ENCODE measurements at places on chromosomes 3 and 15.
A peak's percentile ranks its signal among the peaks of the same experiment; 100 is the strongest.

DNA sequence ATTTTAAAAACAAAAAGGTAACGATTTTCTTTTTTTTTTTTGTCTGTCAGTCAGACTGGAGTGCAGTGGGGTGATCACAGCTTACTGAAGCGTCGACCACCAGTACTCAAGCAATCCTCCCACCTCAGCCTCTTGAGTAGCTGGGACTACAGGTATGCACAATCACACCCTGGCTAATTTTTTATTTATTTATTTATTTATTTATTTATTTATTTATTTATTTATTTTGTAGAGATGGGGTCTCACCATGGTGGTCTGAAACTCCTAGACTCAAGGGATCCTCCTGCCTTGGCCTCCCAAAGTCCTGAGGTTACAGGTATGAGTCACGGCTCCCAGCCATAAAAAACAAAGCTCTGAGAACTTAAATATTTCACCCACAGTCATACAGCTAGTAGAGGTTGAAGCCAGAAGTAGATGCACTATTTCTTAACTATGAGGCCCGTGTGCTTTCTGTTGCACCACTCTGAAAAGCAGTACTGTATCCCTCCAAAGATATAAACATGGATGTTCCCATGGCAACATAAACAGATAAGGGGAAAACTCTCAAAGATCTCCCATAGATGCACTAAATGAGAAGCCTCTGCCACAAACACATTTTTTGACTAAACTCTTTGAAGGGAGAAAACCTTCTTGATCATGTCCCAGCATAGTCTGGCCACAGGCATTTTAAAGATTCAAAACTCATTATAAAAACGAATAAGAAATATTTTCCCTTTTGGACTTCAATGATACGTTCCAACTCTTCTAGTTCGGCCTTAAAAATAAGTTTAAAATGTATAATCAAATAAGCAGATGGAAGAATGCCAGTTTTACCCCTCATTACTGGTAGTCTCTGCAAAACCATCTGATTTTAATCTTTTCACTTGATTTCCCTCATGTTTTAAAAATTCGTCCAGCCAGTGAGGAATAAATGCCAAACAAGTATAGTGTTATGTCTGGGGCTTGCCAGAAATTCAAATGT lies 162.3 kb upstream of the ARHGEF26 start:
- peak; percentile 14 for DNase-seq

DNA sequence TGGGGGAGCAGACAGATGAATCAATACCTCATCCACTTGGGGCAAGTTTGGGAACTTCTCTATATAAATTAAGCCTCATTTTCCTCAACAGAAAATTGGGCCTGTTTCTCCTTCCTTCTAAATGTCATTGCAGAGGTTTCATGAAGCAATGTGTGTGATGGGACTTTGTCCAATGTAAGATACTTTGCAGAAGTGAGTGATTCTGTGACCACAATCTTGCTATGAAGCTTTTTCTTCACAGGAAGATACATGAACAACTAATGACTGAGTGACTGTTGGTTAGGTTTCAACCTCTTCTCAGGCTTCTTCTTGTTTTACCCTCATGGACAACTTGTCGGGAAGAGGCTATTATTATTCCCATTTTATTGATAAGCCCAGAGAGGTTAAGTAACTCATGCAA lies 11.0 kb downstream of the TMEM45A start:
- no peak for DNase-seq

DNA sequence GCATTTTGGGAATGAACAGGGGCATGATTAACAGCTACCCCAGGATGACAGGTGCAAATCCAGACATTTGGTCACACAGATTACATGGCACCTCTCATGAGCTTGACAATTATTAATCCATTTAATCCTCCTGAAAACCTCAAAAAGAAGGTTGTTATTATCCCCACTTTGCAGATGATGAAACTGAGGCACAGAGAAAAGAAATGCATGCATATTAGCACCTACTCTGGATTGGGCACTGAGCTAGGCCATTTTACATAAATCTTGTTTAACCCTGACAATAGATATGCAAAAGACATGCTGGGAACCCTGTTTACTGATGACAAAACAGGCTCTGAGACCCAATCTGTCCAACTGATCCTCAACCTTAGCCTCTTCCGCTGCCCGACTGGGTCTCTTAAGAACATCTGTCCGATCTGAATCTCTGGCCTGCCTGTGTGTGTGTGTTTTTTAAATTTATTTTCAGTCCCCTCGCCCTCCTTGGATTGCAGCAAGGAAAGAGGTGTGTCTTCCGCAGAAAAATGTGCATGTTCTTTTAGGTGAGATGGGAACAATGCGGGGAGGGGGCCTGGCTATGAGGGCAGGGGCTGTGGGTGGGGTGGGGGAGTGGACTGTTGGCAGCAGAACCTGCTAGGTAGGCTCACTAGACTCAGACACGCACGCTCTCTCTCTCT lies 162.5 kb downstream of the WNT7A start:
- no peak for DNase-seq

GRCh38 chr3:153158961-153159735 lies 2.9 kb upstream of the RAP2B start:
- DNase-seq: no peak

- DNase-seq: peak; percentile 85
These were observed 657.5 kb upstream of the NECTIN3 start for GRCh38 chr3:110413807-110414748.

DNA sequence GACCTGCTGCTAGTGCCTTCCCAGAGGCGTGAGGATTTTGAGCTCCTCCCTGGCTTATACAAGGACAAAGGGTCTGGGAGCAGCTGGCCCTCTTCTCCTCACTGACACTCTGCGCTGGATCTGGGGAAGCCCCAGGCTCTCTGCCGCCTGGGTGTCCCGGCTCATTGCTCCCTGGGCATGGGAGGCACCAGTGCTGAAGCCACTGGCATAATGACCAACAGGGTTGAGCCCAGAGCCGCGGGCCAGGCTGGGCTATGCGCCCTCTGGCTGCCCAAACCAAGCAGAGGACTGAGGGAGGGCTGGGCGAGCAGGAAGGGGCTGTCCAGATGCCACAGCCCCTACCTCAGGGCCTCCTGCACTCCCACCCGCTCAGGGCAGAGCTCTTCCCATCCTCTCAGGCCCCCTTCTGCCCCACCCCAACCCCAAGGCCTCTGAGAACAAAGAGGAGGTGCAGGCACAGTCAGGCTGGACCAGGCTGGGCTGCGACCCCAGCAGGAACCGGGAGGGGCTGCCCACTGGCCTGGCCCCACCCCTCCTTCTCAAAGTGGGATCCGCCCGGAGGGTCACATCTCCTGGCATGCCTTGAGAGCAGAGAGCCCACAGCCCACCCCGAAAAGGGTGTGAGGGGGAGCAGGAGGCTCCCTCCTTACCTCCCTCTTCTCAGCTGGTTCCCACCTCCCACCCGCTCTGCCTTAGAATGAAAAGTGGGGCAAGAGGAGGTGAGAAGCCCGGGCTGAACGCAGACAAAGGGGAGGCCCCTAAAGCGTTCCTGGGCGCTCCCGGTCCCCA lies 1.6 kb downstream of the LINGO1 start:
- no peak for DNase-seq

- no peak for DNase-seq
These were observed 124.9 kb downstream of the MITF start for GRCh38 chr3:69864141-69864540.

GRCh38 chr15:100083572-100083971 lies 258.2 kb downstream of the ADAMTS17 start:
- DNase-seq: no peak

- no peak for DNase-seq
These were observed 61.4 kb upstream of the ST8SIA2 start for GRCh38 chr15:92332125-92332899.

- DNase-seq: peak; percentile 25
These were observed 17.8 kb downstream of the SPATA12 start for GRCh38 chr3:57078344-57078634.

GRCh38 chr3:66675366-66675765 lies 174.5 kb upstream of the LRIG1 start:
- DNase-seq: no peak

- no peak for DNase-seq
These were observed 244.7 kb upstream of the TBL1XR1 start for GRCh38 chr3:177441813-177442646.

- no peak for DNase-seq
These were observed 147.4 kb downstream of the TJP1 start for GRCh38 chr15:29674661-29675533.

DNA sequence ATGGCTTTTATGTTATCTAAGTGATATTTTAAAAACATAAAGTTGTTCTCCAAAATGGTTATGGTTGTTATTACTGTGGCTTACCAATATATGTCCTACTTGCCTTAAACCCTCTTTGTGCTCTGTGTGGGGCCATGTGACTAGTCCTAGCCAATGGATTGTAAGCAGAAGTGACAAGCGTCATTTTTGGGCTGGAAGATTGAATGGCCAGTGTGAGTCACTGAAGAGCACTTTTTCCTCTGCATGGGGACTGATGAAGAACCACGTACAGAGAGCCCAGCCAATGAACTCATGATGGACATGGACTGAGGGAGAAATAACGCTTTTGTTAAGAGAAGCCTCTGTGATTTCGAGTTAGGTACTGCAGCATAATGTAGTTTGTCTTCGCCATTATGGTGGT lies 332.7 kb downstream of the EDEM1 start:
- DNase-seq: no peak

DNA sequence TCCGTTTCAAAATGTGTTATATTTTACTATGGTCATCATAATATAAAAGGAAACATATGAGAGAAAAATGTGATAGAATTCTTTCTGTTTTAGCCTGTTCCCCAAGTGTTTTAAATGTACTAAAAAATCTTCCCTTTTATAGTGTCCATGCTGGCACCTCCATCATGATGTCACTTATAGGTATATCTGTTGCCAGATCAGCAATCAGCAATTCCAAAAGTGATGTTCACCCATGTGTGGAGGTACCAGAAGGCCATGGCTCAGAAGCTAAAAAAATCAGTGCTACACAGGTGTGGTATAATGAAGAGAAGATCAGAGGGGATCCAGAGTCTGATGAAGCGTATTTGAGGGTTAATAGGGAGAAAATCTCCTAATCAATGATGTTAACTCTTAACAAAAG lies 1.1 kb upstream of the GPR15 start:
- DNase-seq: no peak

DNA sequence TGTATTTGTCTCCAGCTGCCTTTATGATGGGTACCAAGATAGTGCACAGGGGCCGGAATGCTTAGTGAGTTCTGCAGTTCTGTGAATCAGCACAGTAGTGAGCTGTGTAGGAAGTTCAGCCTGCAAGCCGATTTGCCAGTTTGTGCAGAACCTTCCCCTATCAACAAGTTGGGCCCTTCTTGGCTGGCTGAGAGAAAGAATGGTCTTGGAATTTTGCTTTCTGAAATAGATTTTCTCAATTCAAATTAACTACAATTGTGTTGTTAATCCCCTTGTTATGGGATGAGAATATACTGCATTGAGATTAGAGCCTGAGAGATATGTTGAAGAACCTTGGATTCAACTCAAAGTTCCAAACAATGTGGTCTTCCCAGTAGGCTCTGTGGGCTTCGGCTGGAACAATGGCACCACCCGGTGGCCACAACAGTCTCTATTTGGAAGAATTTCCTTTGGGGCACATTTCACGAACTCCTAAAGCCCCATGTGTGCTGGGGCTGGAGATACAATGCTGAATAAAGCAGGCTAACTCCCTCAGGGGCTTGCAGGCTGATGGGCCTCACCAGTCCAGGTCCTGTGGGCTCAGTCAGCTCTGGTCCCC lies 59.1 kb downstream of the TRIM42 start:
- DNase-seq: no peak

GRCh38 chr3:32487781-32488473 lies 14.7 kb downstream of the CMTM6 start:
- DNase-seq: no peak

- DNase-seq: no peak
These were observed 8.2 kb upstream of the MAP4 start for GRCh38 chr3:48024401-48024800.

DNA sequence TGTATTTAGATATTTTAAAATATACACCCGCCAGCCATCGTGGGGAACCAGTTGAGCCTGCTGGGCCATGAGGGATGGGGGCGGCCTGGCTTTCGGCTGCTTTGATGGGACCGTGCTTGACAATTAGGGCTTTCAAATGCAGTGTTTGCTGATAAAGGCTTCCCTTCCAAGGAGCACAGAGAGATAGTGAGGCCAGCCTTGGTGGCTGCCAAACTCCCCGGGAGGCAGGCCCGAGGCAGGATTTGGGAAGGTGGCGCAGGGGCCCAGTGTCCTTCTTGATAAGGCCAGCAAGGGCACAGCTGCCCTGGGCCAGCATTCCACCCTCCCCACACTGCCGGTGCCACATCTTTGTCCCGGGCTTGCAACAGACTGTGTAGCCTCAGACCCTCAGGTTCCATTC lies 75.6 kb downstream of the LINGO1 start:
- no peak for DNase-seq

Measured in GM04503 (cell line).